ENCODE measurements at places on chromosomes 11 and 22.

DNA sequence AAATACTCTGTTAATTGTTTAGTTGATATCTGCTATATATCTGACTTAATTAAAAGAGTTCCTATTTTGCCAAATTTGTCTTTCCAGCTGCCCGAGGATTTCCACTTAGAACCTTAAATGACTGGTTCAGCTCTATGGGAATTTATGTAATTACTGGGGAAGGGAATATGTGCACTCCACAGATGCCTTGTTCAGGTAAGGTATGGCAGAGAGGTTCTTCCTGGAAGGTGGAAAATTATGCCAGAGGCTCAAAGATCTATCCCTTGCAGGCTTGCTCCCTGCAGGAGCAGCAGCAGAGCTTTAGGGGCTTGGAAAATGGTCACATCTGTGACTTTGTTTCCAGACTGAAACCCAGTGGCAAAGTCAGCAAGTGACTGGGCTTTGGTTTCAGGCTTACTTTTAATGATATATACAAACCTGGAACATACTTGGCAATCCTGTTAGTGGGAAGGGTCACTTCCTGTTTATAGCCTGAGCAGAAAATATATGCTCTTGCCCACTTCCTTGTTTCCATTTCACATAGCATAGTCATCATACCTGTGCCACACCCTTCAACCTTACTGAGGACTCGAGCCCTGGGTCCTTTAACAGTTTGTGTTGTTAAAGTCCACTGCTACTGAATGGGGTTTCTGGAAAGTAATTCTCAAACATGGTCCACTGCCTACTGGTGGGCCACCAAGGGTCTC lies 23.7 kb downstream of the WBP2NL start:
- no peak for DNase-seq

DNA sequence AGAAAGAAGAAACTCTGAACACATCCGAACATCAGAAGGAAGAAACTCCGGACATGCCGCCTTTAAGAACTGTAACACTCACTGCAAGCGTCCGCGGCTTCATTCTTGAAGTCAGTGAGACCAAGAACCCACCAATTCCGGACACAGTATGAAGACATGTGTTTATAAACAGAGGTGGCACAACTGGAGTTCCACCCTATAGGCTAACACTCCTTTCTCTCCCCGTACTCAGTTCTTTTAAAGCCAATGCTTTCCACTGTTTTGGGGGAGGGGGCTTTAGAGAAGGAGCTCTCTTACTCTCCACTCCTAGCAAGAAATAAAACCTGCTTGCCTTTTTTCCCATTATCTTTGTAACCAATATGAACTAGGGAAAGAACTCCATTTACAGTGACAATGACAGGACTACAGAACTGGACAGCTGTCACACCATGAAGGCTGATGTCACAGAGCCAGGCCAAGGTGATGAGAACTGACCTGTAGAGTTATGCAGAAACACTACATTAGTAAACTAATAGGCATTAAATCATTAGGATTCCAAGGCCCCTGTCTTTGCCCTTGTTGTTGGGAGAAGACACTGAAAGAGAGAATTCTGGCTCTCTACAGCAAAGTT lies 733 bp downstream of the TRIM5 start:
- DNase-seq = no peak

DNA sequence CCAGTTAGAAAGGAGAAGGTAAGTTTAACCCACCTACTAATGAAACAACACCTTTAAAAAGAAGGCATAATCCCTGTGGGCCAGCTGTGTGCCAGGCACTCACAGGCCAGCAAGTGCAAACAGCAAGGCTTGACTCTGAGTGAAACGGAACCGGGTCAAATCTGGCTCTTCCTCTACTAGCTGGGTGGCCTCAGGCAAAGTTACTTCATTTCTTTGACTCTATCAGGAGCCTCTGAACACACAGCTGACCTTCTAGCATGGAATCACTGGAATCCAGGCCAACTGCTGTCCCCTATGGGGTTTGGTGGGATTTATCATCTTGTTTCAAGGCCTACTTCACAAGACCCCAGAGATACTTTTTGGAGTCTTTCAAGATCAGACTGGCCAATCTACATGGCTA lies 3.3 kb downstream of the RAB38 start:
- DNase-seq = no peak

GRCh38 chr11:15485432-15485831 lies 370.7 kb downstream of the INSC start:
- DNase-seq = no peak

GRCh38 chr11:47160753-47161133 lies 15.9 kb downstream of the ARFGAP2 start:
- DNase-seq = no peak

DNA sequence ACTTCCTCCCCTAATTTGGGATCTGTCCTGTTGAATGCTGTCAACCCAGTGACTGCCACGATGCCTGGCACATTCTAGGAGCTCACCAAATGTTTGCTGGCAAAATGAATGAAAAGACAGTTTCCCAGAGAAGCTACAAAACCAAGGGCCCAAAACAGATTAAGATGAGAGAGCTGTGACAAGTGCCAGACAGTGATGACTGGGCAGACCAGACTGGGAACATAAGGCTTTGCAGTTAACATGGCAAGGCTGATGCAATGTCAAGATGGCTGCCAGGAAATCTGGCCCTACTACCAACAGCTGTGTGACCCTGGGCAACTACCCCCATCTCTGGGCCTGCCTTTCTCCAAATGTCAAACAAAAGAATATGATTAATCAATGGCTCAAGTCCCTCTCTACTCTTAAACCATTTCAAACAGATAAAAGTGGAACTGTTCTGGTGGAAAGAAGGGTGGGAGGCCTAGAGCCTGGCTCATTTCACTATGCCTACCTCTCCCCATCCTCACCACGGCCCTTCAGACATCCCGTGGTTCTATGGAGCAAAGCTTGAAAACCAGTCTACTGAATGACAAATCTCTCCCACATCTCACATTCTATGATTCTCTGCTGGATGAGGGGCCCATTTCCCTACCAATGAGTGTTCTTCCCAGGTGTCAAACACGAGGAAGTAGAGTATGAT lies 12.8 kb downstream of the AP1B1 start:
- DNase-seq = no peak

- DNase-seq = no peak
Observed at GRCh38 chr11:123973816-123974215, 3.8 kb downstream of the OR10S1 start.

Measured in stimulated activated CD8-positive, alpha-beta memory T cell treated with anti-CD3 and anti-CD28 coated beads, Interleukin-15, amount 100 ng/mL, for 1 hour (primary cell).